Peyer's patch (tissue), 4 donors: ENCODE measurements at places on chromosomes 2 and 18.

GRCh38 chr2:42224422-42225067, 55.4 kb downstream of the EML4 start:
- DNase-seq: no peak

- DNase-seq: no peak
Measured at GRCh38 chr2:156019341-156019740, 313.2 kb downstream of the NR4A2 start.

GRCh38 chr18:24601585-24601984, 141.1 kb downstream of the HRH4 start:
- no peak for DNase-seq

DNA sequence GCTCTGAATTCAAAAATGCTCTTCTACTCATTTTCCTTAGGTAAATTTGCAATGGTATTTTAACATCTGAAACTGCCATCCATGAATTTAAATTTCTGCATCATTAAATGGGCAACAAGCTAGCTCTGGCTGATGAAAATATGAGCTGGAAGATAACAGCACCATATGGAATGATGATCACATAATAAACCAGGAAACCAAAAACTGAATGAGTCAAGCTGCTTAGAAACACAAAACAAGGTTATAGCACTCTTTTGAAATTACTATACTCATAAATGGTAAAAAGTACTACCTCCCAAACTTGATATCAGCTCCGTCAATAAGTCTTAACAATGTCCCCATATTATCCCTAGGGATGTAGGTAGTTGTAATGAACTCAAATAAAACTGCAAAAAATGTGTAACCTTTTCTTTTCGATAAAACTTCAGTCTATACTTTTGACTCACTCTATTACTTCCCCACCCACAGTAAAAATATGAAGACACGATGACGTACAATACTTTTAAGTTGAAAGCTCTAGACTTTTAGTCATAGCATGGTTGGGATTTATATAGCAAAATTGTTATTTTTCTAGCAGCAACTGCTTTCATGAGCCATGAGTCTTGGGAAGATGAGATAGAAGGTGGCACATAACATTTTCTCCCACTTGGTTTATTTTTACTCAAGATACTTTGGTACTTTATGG, 396.7 kb downstream of the CDH2 start:
- DNase-seq: no peak

DNA sequence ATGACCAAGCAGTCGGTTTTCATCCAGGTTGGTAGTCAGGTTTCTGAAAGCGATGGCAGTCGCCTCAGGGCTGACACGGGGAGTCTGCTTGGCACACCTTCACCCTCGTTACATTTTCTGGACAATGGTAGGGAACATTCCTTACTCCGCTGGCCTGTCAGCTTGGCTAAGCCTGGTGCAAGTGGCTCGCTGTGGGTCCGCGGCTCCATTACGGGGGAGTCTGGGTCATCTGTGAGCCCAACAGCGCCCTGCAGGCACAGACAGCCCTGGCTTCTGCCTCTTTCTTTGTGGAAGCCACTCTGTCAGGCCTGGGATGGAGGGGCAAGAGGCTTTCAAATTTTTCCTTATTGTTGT, 95.6 kb downstream of the HDAC4 start:
- DNase-seq: no peak

GRCh38 chr2:45699032-45699658, 47.7 kb downstream of the PRKCE start:
- no peak for DNase-seq

DNA sequence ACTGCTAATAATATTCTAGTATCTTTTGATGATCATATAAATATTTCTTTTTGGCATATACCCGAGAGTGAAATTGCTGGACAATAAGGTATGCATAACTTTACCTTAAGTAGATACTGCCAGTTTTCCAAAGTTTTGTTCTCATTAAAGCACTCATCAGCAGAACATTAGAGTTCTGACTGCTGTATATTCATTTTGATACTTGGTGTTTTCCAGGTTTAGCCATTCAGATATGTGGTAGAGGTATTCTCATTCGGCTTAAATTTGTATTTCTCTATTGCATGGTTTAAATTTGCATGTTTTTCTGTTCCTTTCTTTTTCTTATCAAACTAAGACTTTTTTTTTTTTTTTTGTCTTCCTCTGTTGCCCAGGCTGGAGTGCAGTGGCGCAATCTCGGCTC, 18.2 kb downstream of the CYBRD1 start:
- DNase-seq: no peak

DNA sequence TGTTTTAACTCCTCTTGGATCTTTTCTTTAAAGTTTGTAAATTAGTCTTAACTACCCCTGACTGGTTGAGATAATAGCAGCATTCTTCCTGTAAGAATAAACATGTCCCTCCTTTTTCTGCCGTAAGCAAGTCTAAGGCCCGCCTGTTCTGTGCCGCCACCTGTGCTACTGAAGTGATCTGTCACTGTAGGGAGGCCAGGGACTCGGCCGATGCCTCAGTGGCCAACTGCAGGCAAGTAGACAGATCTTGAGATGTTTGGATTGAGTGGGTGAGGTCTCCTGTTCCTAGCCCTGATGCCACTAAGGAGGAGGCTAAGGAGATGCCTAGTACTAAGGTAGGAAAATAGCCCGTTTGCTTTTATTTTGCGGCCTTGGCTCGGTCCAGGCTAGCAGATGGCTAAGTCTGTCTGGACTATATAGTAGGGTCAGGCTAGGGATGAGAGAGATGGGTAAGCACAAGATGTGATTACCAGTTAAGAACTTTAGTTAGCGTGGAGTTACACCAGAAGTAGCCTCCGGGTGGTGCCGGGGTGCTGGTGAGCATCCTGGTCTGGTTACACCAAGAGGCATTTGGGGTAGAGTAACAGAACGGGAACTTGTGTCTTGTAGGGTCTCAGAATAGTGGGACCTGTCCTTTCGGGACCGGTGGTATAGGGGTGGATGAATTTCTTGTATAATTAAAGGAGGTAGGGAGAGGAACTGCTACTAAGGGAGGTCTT, 584.2 kb downstream of the SUCLG1 start:
- DNase-seq: no peak

- DNase-seq: no peak
Measured at GRCh38 chr2:9358846-9359245, 64.5 kb downstream of the ITGB1BP1 start.

- no peak for DNase-seq
Measured at GRCh38 chr2:25374827-25375226, 33.1 kb upstream of the DNMT3A start.

- no peak for DNase-seq
Measured at GRCh38 chr2:26850000-26850431, 2.1 kb downstream of the DPYSL5 start.

- no peak for DNase-seq
Measured at GRCh38 chr2:219384859-219385258, 2.9 kb downstream of the DNPEP start.

GRCh38 chr2:45637440-45637839, 14.0 kb upstream of the PRKCE start:
- DNase-seq: no peak

DNA sequence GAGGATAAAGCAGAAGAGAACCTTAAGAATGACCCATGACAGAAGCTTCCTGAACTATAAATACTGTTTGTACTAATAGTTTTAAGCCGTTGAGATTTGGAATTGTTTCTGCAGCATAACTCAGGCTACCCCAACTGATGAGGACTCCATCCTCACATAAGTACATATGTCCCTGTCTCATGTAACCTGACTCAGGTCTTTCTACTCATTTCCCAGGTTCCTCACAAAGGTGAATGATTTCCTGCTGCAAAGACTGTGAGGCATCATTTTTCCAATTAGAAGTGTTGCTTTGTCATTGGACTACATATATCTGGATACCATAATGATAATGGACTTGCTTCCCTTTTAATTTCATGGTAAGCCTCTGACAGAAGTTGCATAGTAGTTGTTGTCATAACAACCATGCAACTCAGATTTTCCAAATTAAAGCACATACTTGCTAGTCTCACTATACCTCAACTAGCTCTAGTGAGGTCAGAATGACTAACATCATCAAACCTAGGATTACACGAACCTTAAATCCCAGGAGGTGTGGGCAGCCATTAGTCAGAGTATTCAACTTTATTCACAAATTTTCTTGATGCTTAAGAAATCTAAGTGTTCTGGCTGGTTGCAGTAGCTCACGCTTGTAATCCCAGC, 38.0 kb upstream of the NEDD4L start:
- DNase-seq: no peak

- DNase-seq: no peak
Measured at GRCh38 chr2:65035351-65035943, 20.8 kb upstream of the CEP68 start.

DNA sequence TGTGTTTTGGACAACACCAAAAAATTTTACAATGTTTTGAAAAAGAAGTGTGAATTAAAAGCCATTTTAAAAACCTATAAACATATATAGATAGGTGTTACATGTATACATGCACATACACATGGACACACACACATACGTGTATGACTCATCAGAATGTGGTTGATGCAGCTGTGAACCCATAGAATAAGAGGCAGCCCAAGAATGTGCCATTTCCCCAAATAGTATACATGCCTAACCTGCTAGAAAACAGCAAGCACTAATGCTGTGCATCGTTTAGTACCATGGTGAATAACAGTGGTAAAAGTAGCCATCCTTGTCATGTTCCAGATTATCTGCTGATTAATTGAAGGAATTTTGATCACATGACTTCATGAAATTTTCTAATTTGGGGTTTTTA, 149.0 kb downstream of the DSEL start:
- no peak for DNase-seq

DNA sequence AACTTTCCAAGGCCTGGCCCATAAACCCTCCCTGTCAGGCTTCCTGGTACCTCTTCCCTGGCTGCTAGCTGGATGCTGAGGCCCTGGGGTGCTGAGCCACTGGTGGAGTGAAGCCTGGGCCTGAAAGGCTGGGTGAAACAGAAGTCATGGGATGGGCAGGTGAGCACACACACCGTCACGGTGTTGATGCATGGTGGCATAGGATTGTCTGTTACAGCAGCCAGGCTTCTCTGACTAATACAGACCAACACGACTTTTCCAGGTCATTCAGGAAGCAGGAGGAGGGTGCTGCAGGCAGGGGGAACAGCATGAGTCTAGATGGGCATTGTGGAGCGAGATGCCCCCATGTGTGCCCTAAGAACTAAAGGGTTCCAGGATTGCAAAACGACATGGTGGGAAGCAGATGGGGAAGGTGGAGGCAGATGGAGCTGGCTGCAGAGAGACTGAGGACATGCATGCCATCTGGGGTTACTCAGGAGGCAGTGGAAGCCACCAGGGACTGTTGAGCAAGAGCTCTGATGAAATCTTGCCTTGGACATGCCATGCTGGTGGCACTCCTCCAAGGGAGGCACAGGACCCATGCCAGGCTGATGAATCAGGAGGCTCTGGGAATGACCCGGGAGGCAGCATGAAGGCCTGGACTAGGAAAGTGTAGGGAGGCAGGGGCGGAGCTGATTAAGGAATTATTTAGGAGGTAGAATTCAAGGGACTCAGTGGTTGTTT, 480.9 kb downstream of the TSN start:
- no peak for DNase-seq

DNA sequence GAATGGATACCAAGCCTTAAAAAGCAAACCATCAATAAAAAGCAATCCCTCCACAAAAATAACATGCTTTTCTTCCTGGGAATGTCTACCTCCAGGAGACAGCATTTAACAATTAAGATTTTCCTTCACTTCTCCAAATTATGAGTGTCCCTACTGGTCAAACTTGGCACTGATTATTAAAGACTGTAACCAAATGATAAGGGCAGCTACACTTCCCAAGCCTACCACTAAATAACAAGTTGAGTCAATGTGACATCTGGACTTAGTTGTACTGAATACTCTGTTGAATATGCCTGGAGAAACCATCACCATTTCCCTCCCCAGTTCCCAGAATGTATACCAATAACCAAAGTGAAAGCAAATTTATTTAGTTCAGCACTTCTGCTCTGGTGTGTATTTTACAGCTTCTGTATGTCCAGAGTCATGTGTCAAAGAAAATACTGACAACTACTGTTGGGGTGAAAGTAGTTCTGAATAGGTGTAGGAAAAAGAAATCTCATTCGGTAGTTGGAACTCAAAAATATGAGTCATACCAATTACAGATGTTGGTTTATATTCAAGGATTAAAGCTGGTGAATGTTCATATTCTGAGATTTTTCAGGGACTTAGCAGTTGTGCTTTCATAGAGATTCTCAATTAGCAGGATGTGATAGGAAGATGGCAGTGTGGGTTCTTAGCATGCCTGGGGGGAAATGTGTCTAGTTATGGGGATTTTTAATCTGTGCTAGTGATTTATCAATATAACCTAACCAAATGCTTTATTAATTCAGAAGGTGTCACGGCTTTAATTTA, 1291.6 kb upstream of the GYPC start:
- DNase-seq: no peak

DNA sequence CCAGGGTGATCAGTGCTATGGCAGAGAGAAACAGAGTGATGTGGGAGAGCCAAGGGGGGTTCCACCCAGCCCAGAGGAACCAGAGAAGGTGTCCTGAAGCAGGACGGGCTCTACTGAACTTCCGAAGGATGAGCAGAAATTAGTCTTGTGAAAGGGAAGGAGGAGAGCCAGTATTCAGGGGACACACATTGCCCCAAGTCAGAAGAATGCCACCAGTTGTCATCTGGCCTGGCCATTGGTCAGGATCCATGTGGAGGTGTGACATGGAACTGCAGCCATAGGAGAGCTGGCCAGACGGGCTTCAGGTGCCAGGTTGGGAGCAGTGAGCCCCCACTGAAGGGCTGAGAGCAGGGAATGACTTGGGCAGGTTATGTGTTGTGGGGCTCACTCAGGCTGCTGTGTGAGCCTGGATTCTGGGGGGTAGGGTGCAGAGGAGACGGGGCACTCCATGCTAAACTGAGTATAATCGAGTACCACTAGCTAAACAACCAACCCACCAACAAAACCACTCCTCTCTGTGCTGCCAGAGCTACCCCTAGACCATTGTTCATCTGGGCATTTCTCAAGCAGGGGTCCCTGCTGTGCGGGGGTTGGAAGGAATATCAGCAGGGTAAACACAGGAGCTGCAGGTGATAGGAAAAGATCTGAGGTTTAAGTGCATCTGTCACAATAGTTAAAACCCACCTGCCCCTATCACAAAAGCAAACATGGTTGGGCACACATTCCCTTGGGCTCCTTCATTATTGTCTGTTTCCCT, 25.3 kb downstream of the MARCO start:
- no peak for DNase-seq

DNA sequence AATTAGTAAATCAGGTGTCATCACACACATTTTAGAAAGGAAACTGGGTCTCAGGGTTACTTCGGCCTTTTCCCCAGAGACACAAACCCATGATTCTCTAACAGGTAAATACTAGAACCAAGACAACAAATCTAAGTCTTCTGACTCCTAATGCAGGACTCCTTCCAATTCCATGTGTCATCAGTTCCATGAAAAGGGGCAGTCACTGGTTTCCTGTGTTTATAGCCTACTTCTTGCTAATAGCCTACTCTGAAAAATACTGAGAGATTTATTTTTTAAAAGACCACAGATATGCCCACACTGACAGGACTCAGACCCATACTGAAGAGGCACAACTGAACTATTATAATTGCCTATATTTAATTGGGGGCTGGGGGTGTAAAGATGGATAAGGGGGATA, 33.0 kb downstream of the RAB1A start:
- DNase-seq: no peak

DNA sequence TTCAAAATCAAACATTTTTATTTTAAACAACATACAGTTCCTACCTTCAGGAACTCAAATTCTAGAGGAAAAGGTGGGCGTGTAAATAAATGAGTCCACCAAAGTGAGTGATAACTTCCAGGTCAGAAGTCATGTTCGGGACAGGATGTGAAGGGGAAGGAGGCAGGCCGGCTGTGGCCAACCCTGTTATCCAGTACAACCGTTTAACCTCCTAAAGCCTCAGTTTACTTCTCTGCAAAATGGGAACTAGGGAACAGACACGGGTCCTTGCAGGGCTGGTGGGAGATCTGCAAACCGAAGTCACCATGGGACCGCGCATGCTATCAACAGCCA, 373 bp downstream of the EIPR1 start:
- DNase-seq: no peak

- DNase-seq: peak; percentile 73
Measured at GRCh38 chr2:170505631-170506275, 209.4 kb upstream of the SP5 start.
